Activated T-cell treated with anti-CD3 and anti-CD28 coated beads, Interleukin-2, amount 50 U/mL, for 72 hours (primary cell): ENCODE measurements at places on chromosomes 3 and 15. TPM values are rescaled to one million over a fixed set of nuclear protein-coding genes. Genes with fewer than 3 reads are reported as not detected.

DNA sequence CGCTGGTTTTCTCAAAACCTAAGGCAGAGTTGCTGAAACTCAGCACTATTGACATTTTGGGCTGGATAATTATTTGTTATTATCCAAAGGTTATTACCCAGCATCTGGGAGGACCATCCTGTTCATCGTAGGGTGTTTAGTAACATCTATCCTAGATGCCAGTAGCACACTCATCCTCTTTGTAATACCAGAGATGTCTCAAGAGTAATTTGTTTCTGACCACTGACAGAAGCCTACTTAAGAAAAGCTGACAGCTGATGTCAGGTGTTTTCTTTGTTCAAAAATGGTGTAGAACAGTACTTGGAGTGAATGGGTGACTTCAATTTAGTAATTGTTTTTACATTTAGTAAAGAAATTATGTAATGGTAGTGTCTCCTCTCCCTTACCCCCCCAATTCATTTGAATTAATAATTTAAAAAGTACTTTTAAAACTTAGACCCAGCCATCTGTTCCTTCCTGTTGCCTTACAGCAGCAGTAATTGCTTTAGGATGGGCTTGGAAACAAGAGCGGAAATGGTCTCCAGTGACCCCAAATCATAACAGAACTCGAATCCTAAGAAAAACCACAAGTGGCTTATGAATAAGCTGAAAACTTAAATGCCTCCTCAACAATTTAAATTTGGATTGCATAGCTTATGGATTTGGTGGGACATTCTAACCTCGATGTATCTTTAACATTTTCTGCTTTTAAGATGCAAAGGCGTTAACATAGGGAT, 105.4 kb downstream of the PTPRG start:
- no peak for DNase-seq

DNA sequence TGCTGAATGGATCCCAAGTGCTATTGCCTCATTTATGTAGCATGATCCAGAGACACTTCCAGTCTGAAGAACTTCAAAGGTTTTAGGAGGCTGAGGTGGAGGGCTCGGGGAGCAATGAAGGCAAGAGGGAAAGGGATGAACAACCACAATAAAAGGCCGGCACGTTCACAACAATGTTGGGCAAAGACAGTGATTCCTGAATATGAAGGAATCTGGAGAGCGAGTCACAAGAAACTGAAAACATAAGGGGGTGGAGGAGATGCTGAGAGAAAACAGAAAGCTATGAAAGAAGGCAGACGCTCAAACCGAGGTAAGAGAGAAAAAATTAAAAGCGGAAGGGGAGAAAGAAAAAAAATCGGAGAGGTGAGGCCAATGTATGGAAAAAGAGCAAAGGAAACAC, 120.1 kb downstream of the GREM1 start:
- no peak for DNase-seq

- no peak for DNase-seq
Observed at GRCh38 chr15:23846218-23846617, 159.1 kb upstream of the NDN start.

DNA sequence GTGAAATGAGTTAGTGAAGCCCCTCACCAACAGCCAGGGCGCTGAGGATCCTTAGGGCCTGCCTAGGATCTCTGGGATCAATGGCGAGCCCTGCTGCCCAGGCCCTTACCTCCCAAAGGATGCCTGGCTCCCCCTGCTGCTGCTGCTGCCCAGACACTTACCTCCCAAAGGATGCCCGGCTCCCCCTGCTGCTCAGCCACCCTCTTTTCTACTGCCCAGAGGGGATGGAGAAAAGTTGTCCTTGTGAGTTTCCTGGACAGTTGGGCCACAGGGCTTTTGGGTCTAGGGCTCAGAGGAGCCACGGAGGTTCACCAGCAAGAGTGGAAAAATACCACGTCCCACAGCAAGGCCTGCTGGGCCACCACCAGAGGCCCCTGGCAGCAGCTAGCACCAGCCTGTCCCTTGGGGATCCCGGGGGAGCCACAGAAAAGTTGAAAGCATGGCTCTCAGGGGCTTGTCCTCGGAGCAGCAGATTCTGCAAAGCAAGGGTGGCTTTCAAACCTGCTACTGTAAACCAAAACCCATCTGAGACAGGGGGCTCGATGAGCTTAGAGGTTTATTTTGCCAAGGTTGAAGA, 59.4 kb downstream of the SLC6A6 start:
- peak; percentile 53 for DNase-seq

DNA sequence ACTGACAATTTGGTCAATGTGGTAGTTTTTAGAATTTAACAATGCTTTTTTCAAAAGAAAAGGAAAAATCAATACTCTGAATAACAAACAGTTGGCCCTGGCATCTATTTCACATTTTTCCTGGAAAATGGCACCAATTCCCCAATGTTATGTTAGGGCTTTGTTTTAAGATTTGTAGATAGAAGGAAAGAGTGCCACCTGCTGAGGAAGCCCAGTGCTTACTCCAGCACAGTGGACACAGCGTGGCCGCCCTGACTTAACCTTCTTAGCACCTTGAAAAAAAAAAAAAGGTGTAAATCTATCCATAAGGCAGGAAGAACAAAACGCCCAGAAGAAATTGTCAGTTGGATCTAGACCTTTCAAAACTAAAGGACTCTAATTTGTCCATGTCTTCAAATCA, 110.7 kb upstream of the CNTN4 start:
- DNase-seq = no peak

- DNase-seq = peak; percentile 1
Observed at GRCh38 chr3:39668420-39668819, 141.0 kb upstream of the MYRIP start.

GRCh38 chr3:24591661-24592555, 97.3 kb upstream of the THRB start:
- no peak for DNase-seq

The TRIM42 gene
- total RNA-seq = not detected

The ETFA gene
- total RNA-seq = 158 TPM

The METTL6 gene
- 26.8 TPM for total RNA-seq

The ZKSCAN7 gene
- 4.9 TPM for total RNA-seq

The GHRL gene
- 1.3 TPM for total RNA-seq

The SOX2 gene
- total RNA-seq = 0.16 TPM
